Fibroblast of skin of right biceps (primary cell): ENCODE measurements at places on chromosomes 16 and 17.

GRCh38 chr17:49226771-49227435, 3.7 kb downstream of the PHOSPHO1 start:
- no peak for DNase-seq

- DNase-seq: no peak
These were observed 129.1 kb upstream of the CA10 start for GRCh38 chr17:52287611-52288010.

DNA sequence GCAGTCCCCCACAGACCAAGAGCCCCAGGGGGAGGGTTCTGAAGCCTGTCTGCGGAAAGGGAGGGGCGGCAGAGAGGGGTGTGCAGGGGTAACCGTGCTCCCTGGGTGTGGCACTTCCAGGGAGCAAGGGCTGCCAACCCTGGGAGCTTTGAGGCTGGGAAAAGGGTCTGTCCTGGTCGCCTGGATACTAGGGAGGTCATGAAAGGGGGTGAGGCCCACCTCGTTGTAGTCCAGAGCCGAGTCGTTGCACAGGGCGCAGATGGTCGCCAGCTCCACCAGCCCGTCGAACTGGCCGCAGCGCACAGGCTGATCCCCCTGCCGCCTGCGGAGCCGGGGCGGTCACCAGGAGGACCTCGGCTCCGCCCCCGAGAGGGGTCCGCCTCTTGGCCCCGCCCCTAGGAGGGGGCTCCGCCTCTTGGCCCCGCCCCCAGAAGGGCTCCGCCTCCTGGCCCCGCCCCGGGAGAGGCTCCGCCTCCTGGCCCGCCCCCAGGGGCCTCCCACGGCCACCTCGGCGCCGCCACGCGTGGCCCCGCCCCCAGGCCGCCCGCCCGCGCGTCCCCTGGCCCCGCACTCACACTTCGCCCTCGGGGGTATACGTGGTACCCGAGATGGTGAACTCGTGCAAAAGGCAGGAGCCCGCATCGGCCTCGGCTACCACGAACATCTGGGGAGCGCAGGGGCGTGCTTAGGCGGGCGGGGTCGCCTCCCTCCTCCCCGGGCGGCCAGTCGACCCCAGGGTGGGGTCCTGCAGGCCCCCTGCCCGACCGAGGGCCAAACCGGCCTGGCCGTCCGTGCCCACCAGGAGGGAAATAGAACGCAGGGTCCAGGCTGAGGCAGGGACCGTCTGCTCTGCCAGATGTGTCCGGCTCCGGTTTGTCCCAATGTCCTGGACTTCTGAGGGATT, 19.5 kb downstream of the ATP2A3 start:
- DNase-seq: peak; percentile 78

- DNase-seq: no peak
These were observed 19.1 kb downstream of the LIG3 start for GRCh38 chr17:34999456-34999855.

DNA sequence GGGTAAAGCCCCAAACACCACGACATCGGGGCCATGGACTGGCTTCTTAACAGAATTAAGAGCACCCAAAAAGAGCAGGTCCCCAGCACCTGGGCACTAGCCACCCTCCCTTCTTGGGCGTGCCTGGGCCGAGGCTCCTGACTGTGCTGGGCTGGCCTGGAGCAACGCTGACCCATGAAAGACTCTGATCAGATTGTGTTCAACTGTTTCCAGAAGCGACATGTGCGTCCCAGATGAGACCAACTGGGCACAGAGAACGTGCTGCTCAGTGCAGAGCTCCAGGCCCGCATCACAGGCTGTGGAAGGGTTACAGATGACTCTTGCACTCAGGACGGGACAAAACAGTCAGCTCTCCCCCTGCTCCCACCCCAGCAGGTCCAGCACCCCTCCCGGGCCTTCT, 100.7 kb downstream of the KCNJ12 start:
- no peak for DNase-seq

DNA sequence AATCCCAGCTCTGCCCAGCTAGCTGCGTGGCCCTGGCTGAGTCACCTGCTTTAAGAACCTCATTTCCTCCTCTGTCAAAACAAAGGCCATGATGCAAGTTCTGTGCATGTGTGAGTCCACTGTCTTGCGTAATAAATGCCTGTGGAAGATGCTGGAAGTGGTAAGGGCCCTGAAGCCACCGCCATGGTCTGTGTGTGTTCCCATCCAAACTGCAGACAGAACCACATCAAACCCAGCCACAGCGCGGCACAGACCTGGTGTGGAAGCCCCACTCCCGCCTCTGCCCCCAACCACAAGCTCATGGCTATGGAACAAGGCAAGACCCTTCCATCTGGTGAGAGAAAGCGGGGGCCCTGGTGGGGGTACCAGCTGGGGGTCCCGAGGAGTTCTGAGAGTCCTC, 26.0 kb downstream of the NECAB2 start:
- DNase-seq: peak; percentile 87

DNA sequence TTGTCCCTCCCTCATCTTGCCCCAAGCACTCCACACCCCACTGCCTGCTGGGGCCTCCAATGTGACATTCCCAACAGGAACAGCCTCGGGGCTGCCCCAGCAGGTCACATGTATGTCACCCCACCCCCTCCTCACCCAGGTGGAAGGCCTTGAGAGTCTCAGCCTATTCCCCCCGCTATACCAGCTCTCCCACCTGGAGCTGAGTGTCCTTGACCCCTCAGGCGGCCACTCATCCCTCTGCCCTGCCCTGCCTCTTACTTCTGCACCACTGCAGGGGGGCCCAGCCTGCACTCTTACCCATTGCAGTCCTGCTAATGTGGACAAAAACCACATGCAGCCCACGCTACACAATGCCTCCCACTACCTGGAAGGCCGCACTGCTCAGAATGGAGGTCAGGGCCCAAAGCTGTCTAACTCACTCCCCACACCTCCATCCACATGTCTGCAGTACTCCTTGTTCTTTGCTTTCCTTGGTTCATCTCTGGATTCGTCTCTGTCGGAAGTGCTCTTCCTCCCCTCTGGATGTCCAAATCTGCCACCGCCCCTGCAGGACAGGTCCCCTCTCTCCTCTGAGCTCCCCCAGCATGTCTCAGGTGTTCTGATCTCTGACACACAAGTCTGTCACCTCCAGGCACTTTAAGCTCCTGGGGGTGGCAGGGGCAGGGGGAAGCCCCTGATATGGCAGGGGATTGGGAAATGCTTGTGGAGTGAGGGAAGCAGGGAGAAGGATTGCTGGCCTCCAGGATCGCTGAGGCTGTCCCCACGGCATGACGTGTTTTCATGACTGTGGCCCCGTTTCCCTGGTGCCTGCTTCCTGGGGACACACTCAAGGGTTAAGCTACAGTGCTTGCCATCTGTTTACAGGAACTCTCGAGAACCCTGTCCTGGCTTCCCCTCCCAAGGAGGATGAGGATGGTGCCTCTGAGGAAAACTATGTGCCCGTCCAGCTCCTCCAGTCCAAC, 20.8 kb downstream of the TRPV2 start:
- no peak for DNase-seq

- DNase-seq: no peak
These were observed 12.0 kb upstream of the CDYL2 start for GRCh38 chr16:80816356-80816755.

- no peak for DNase-seq
These were observed 32.1 kb downstream of the CTCF start for GRCh38 chr16:67594256-67594915.
